Activated CD4-positive, alpha-beta T cell treated with anti-CD3 and anti-CD28 coated beads, Interleukin-2, amount 10 ng/mL, durations not matched to agents 7 days and 5 days (primary cell): ENCODE measurements at places on chromosomes 2 and 18. TPM values are rescaled to one million over a fixed set of nuclear protein-coding genes. Genes with fewer than 3 reads are reported as not detected.
A peak's percentile ranks its signal among the peaks of the same experiment; 100 is the strongest.

Gene VSNL1
- not detected for total RNA-seq

GRCh38 chr2:190997526-190998113 is 16.4 kb downstream of the STAT1 start:
- H3K27ac ChIP-seq, result peak overlapping the region; percentile 50
- no peak overlapping the region for H3K4me3 ChIP-seq
- no peak for DNase-seq
- peaks cover 88% of the 10 kb centered on the region for H3K4me1 ChIP-seq
- peaks cover 91% of the 10 kb centered on the region for H3K36me3 ChIP-seq
- no peaks in the 10 kb centered on the region for H3K27me3 ChIP-seq

GRCh38 chr18:79962835-79963657 is 1.4 kb upstream of the HSBP1L1 start:
- no peaks in the 10 kb centered on the region for H3K27me3 ChIP-seq
- peak; percentile 22 for DNase-seq
- peak overlapping the region; percentile 71 for H3K27ac ChIP-seq
- H3K4me1 ChIP-seq, result peaks cover 50% of the 10 kb centered on the region
- H3K4me3 ChIP-seq, result peak overlapping the region; percentile 14

GRCh38 chr18:10365901-10366300 is 88.5 kb upstream of the APCDD1 start:
- peaks cover 5% of the 10 kb centered on the region for H3K27me3 ChIP-seq
- H3K4me3 ChIP-seq, result no peak overlapping the region
- H3K27ac ChIP-seq, result no peak overlapping the region
- H3K36me3 ChIP-seq, result no peaks in the 10 kb centered on the region
- H3K4me1 ChIP-seq, result no peaks in the 10 kb centered on the region

DNA sequence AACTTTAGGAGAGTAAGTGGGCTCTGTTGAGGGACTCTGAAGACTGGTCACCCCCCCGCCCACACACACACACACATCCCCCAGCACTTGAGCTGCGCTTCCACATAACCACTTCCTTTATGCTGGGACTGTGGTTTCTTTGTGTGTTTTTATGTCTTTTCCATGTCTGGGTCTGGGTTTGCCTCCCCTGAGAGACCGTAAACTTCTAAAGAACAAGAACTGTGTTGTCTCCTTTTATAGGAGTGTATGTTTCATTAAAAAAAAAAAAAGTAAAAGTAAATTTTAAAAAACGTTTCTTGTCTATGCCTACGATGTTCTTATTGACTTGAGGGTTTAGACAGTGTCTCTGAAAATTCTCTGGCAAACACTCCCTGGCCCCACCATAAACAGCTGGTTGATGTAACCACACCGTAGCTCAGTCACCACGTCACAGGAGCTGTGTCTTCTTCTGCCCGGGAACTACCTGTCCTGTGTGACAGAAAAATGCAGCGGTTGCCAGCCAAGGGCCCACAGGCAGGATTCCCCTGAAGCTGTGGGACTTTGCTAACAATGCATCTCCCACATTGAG is 68.0 kb downstream of the KLHL29 start:
- peak; percentile 46 for DNase-seq
- peak overlapping the region; percentile 33 for H3K4me3 ChIP-seq
- H3K27me3 ChIP-seq, result peaks cover 19% of the 10 kb centered on the region
- H3K36me3 ChIP-seq, result no peaks in the 10 kb centered on the region
- no peak overlapping the region for H3K27ac ChIP-seq
- peaks cover 32% of the 10 kb centered on the region for H3K4me1 ChIP-seq

- DNase-seq, result no peak
- H3K4me3 ChIP-seq, result no peak overlapping the region
- H3K36me3 ChIP-seq, result peaks cover 59% of the 10 kb centered on the region
- peaks cover 61% of the 10 kb centered on the region for H3K4me1 ChIP-seq
- no peaks in the 10 kb centered on the region for H3K27me3 ChIP-seq
- H3K27ac ChIP-seq, result no peak overlapping the region
Observed at GRCh38 chr2:201407265-201407664, 44.0 kb downstream of the TRAK2 start.

Gene SIGLEC15
- total RNA-seq, result not detected

DNA sequence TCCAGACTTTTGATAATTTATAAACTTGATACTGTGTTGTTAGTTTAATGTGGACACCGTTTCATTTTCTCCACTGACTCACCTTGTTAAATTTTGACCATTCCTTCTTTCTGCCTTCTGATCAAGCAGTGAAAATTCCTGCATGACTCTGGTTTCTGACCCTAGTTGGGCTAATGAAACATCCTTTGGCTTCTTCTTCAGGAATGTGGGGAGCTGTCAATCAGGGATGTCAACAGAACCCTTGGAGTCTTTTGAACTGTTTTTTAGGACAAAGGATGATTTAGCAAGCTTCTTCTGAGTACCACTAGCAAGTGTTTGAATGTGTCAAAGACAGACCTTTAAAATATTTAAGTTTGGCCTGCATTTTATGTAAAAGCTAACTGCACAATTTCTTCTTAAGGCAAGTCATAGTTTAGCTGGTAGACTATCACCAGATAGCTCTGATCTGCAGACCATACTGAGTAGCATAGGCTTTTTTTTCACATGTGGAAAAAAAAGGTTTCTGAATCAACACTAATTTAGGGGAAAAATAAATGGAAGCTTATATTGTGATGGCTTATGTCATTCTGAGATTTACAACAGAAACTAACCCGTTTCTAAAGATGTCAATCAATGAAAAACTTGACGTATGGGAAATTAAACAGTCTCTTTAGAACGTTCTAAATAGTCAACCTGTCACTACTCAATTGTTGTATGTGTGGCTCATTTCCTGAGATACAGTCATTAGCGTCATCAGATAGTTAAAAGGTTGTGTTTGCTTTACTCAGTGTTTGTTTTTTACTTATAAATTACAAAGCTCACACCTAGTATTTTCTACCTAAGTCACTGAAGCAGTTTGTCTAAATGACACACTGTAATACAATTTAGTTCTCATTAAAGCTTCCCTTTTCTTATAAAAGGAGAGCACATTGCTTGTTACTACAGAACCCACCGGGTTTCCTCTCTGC is 311.4 kb downstream of the PTPRM start:
- H3K4me1 ChIP-seq, result no peaks in the 10 kb centered on the region
- no peaks in the 10 kb centered on the region for H3K36me3 ChIP-seq
- H3K27ac ChIP-seq, result no peak overlapping the region
- no peak overlapping the region for H3K4me3 ChIP-seq
- DNase-seq, result no peak

- H3K4me1 ChIP-seq, result no peaks in the 10 kb centered on the region
- no peak for DNase-seq
- H3K36me3 ChIP-seq, result no peaks in the 10 kb centered on the region
- no peaks in the 10 kb centered on the region for H3K27me3 ChIP-seq
- H3K27ac ChIP-seq, result no peak overlapping the region
Observed at GRCh38 chr2:14690926-14691325, 58.4 kb downstream of the LRATD1 start.

- H3K4me3 ChIP-seq, result no peak overlapping the region
- DNase-seq, result no peak
- H3K27ac ChIP-seq, result no peak overlapping the region
- no peaks in the 10 kb centered on the region for H3K27me3 ChIP-seq
- H3K36me3 ChIP-seq, result peaks cover 3% of the 10 kb centered on the region
Observed at GRCh38 chr2:65377556-65378192, 54.7 kb downstream of the SPRED2 start.

DNA sequence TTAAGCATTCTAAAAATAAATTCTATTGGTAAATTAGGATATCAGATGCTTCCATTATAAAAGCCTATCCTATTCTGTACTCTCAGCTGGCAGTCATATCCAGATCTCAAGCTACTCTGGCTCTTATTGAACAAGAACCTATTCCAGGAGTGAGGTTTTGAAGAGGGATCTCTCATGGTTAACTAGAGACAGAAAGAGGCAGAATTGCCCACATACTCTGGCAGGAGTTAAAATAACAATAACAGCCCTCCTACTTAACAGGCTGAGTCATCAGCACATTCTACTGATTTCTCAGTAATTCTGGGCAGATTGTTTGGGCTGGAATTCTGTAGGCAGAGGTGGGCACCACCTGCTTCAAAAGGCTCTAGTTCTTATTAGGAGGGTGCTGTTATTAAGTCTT is 142.0 kb upstream of the UNC80 start:
- peaks cover 2% of the 10 kb centered on the region for H3K27me3 ChIP-seq
- H3K4me3 ChIP-seq, result no peak overlapping the region
- no peaks in the 10 kb centered on the region for H3K4me1 ChIP-seq
- no peak for DNase-seq
